ENCODE measurements at places on chromosomes 2 and 18. TPM values are rescaled to one million over a fixed set of nuclear protein-coding genes. Genes with fewer than 3 reads are reported as not detected.

DNA sequence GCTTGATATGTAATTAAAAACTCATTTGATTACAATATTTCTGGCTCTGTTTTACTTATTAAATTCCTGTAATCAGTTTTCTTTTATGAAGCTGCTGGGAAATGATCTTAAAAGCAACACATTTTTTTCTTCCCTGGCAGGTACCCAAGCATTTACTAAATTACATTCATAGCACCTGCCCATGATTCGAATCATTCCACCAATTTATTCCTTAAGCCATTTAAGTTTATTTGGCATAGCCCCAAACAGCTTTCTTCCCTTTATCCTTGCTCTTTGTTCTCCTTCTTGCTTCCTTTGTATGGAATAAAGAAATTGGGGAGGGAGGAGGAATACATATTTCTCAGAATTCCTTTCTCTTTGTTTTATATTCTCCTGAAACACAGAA lies 241.3 kb downstream of the AGPS start:
- no peak for DNase-seq

GRCh38 chr2:95707837-95708236 lies 116.0 kb downstream of the TRIM43 start:
- DNase-seq: no peak

DNA sequence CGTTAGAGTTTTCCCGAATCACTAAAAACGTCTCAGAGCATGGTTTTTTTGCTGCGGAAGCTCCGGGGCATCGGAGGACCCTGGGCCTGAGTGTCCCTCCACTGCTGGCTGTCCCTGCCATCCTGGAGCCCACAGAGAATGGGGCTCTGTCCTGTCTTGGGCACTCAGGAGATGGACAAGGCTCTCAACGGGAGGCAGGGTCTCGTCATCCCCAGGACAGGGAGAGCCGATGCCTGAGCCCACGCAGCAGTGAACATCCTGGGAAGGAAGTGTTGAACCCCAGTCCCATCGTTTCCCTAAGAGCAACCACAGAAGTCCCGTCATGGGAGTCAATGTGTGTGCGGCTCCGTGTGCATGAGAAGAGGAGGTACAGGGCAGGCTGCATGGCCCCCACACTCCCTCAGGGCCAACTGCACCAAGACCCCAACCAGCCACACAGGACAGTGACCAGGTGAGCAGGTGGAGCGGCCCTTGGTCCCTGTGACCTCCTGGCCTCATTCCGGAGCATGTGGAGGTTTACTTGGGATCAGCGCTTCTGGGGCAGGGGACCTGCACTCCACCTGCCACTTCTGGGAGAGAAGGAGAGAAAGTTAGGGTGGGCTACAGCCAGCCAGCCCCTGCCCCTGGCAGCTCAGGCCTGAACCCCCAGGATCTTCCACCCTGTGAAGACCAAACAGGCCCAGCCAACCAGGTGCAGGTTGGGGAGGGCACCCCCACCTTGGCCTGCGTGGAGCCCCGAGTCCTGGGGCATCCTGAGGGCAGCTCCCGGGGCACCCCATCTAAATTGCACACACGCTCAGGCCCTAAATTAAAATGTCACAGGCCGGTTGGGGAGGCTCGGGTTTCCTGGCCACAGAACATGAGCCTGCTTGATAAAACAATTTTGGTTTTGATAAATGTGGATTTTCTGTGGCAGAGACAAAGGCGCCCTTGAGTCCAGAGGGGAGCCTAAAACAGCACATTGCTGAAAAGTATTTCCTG lies 3.1 kb upstream of the SNED1 start:
- no peak for DNase-seq

GRCh38 chr2:138846216-138846821 lies 66.1 kb upstream of the NXPH2 start:
- DNase-seq: peak; percentile 19

- DNase-seq: no peak
Observed at GRCh38 chr2:48341551-48342133, 188.3 kb upstream of the STON1 start.

GRCh38 chr2:96233880-96234316 lies 25.3 kb upstream of the STARD7 start:
- DNase-seq: no peak

- DNase-seq: no peak
Observed at GRCh38 chr2:19579461-19579860, 221.0 kb upstream of the OSR1 start.

SH2D6 gene
- total RNA-seq: not detected

GYPC gene
- total RNA-seq: 49.7 TPM

Measured in mammary epithelial cell (primary cell).